Stimulated activated CD8-positive, alpha-beta memory T cell treated with anti-CD3 and anti-CD28 coated beads, Interleukin-4, amount 100 ng/mL, for 24 hours (primary cell): ENCODE measurements at places on chromosomes 2 and 18.

GRCh38 chr2:17538844-17539554 is 1.5 kb upstream of the VSNL1 start:
- DNase-seq: no peak

DNA sequence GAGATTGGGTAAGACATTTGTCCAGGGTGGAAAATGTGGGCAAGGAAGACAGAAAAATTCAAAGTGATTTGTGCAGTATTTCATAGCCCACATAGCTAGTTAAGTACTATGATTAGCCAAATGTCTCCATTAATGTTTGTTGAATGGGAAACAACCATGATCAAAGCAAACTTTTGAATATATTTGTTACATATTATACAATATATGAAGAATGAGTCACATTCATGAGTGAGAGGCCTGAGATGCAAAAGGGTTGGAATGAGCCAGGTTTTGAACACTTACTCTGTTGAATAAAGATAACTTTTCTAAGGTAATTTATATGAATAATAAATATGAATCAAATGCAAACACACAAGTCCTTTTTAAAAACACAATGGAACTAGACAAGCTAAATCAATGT is 984.5 kb upstream of the CDH2 start:
- DNase-seq: no peak

DNA sequence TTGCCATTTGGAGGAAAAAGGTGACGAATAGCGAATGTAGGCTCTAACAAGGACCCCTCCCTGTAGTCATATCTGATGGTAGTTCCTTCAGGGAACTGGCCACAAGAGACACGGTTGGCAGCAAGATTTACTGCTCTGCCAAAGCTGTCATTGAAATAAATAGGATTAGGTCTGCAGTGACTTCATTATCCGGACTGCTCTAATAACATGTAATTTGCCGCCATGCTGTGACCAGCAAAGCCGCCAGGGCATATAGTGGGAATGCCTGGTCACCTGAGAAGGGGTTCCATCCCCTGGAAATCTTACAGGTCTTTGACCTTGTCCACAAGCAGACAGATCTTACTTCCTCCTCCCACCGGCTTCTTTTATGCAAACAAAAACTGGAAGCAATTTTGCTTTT is 59.4 kb upstream of the LAPTM4A start:
- no peak for DNase-seq

- DNase-seq: no peak
Observed at GRCh38 chr2:159380685-159381239, 94.3 kb upstream of the WDSUB1 start.

GRCh38 chr2:196823750-196824522 is 14.8 kb upstream of the C2orf66 start:
- DNase-seq: no peak

GRCh38 chr2:11872948-11873269 is 126.5 kb downstream of the LPIN1 start:
- DNase-seq: no peak

DNA sequence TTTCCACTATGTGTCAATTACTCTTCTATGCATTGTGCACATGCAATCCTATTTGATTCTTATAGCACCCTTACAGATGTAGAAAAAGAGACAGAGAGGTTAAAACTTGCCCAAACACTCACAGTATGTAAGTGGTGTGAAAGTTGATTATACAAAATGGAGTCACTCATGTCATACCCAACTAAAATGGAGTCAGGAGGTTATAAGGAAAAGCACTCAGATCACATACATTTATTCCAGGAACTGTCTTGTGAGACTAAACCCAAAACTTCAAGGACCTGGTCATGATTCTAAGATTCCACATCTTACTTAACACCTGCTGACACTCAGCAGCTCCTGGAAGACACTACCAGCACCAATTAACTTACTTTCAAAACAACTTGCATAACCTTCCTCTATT is 802.6 kb downstream of the MBD2 start:
- no peak for DNase-seq

DNA sequence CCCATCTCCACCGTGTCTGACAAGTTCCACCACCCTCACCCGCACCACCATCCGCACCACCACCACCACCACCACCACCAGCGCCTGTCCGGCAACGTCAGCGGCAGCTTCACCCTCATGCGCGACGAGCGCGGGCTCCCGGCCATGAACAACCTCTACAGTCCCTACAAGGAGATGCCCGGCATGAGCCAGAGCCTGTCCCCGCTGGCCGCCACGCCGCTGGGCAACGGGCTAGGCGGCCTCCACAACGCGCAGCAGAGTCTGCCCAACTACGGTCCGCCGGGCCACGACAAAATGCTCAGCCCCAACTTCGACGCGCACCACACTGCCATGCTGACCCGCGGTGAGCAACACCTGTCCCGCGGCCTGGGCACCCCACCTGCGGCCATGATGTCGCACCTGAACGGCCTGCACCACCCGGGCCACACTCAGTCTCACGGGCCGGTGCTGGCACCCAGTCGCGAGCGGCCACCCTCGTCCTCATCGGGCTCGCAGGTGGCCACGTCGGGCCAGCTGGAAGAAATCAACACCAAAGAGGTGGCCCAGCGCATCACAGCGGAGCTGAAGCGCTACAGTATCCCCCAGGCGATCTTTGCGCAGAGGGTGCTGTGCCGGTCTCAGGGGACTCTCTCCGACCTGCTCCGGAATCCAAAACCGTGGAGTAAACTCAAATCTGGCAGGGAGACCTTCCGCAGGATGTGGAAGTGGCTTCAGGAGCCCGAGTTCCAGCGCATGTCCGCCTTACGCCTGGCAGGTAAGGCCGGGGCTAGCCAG is 1.2 kb downstream of the ONECUT2 start:
- no peak for DNase-seq

DNA sequence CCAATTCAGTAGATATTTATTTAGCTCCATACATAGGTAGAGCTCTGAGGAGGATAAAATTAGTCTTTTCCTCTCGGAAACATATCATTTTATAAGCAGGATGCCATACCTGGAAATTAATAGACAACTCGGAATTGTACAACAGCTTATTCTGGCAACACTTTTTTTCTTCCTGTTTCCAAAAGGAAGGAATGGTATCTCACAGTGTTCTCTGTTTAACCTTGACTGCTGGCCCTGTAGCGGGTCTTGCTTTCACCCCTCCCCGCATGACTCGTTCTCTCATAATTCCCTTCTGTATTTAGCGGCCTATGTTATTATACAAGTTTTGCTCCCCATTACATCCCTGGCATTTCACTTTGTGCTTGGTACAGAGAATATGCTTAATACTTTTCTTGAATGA is 2.5 kb upstream of the KYNU start:
- no peak for DNase-seq
